Neural crest cell (in vitro differentiated cells): ENCODE measurements at places on chromosomes 7 and 10. TPM values are rescaled to one million over a fixed set of nuclear protein-coding genes. Genes with fewer than 3 reads are reported as not detected.

- DNase-seq, result no peak
Measured at GRCh38 chr7:40498924-40499510, 364.2 kb downstream of the SUGCT start.

- DNase-seq, result no peak
Measured at GRCh38 chr7:22931011-22931410, 82.9 kb downstream of the HYCC1 start.

SPDYE8 gene
- total RNA-seq, result not detected in 2 replicates

DNA sequence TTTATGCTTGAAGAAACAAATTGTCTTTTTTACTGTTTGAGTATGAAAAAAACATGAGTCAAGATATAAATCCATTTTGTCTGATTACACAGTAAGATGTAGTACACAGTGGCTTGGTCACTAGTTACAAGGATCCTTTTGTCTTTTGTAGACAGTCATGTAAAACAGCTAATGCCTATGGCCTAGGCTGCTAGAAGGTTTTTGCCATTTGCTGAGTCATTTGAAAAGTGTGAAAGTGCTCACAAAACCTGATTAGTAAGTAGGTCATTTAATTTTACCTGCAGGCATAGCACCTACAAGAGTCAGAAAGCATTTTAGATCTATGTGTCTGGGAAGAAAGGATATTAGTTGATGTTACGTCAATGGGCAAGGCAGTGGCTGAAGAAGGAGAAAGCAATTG is 819.4 kb downstream of the MAGI2 start:
- DNase-seq, result no peak

FAM3C gene
- total RNA-seq, result 47.5 and 49.1 TPM in 2 replicates

- DNase-seq, result no peak
Measured at GRCh38 chr7:5682551-5683279, 98.7 kb downstream of the RNF216 start.

NPY4R2 gene
- total RNA-seq, result not detected in 2 replicates

DNA sequence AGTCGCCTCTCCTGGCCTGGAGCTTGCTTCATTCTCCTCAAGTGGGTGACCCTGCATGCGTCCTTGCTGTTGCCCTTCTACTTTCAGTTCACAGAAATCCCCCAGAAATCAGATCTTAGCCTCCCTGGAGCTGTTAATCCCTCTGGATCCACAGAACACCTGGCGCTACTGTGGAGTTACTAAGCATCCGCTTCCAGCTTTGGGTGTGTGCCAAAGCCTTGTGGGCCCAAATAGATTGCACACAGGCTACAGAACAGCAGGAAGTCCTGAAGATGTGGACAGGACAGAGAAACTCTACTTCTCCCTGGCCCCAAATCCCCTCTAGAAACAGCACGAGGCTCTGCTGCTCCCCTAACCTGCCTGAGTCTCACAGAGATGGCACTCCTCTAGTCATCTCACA is 36.6 kb upstream of the PDLIM1 start:
- no peak for DNase-seq
